Left lung (tissue), 14 donors: ENCODE measurements at places on chromosomes 1 and 21.

DNA sequence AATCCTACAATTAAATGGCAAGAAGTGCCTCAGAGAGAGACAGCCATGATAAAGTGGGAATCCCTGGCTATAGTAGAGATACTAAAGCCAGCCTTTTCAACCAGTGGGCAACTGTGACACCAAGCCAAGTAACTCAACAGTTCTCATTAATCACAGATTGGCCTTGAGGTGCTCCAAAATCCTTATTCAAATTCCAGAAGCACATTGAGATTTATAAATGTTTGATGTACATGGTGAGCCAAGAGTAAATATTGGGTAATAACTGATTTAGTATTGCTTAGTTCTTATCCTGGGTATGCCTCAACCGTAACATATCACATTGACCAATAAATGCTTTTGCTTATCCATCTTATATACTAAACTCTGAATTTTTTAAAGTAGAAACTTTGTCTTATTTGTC is 17.1 kb downstream of the HAO2 start:
- no peak for DNase-seq

GRCh38 chr1:161940866-161941591 is 82.6 kb downstream of the OLFML2B start:
- DNase-seq = no peak

GRCh38 chr1:202349206-202349928 is 868 bp downstream of the PPP1R12B start:
- DNase-seq = no peak

DNA sequence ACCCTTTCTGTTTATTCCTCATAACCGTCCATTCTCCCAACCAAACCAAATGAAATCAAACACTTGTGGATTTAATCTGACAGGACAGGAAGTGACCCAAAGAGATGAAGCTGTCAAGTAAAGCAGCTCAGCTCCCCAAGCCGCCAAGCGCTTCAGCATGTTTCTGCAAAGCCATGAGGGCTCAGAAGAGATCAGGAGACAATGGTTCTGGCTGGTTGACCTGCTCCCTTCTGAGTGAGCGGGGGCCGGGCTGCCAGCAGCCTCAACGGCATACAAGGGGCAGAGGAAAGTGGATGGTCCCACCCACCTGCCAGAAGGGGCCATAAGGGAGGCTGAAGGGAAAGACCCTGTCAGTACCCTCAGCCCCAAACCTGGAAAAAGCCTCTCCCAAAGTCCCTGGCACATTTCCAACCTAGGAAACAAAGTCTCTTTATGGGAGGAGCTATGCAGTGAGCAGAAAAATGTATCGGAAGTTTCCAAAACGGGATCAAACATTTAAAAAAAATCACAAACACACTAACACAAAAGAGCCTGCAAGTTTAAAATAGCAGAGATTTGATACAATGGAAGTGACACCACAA is 45.4 kb downstream of the SLC45A1 start:
- DNase-seq = no peak

DNA sequence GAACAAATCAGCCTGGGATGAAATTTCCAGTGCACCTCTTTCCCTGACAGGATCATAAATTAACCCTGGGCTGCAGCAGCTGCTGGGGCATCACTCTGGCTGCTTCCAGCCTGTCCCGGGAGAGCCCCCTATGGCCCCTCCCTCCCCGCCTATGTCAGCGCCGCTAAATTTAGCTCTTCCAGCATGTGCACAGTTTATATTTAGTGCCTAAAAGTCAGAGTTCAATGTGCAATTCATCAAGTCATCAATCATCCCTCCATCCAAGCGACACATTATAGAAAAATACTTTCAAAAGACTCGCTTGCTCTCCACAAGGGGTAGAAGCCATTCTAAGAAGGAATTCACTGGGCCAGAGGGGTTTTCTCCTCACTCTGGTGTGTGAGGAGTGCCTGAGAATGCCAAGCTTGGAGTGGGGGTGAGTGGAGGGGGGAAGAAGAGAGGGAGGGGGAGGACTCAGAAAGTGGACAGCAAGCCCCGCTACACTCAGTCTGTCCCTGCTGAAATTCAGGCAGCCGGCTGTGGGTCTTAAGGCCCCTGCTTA is 37.4 kb downstream of the XCL1 start:
- peak; percentile 43 for DNase-seq
